ENCODE measurements at places on chromosomes 1 and 21.

- DNase-seq = no peak
These were observed 179.2 kb downstream of the PATJ start for GRCh38 chr1:61921435-61921834.

GRCh38 chr1:34412598-34413370 is 236.1 kb downstream of the C1orf94 start:
- no peak for DNase-seq

GRCh38 chr1:195618287-195618686 is 990.0 kb downstream of the KCNT2 start:
- no peak for DNase-seq

DNA sequence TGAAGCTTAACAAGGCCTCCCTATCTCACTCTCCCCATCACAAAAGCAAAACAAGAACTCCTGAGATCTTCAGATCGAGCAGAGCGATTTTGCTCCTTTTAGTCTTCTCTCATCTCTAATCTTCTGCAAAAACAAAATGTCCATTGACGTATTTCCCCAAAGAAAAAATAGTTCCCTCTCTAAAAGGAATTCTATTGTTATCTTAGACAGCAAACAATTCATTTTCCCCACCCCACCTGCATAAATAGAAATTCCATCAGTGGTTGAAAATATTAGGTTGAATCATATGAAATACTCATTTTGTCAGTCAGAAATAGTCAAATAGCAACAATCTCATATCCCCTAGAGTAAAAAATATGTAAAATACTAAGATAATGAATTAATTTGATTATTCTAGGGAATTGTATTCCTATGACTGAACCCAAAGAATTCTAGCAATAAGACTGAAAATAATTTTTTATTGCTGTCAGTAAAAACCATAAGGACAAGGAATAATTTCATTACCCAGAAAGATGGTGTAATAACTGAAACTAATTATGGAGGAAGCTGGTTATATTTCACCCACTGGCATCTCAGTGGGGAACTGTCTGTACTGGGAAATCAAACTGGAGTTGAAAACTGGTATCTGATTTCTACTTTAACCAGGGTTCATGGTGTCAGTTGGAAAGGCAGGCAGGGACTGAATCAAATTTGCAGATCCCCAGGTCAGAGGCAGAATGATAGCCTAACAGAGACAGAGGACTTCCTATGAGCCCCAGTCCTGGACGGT is 51.3 kb downstream of the RHOU start:
- DNase-seq = no peak

DNA sequence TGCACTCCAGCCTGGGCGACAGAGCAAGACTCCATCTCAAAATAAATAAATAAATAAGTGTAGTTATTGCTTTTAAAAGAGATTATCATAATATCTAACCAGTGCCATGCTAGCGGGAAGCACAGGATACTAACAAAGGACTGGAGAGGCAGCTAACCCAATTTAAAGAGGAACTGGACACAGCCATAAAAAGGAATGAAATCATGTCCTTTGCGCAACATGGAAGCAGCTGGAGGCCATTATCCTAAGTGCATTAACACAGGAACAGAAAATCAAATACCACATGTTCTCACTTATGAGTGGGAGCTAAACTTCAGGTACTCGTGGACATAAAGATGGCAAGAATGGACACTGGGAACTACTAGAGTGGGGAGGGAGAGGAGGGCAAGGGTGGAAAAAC is 54.9 kb downstream of the TM2D1 start:
- DNase-seq = no peak

DNA sequence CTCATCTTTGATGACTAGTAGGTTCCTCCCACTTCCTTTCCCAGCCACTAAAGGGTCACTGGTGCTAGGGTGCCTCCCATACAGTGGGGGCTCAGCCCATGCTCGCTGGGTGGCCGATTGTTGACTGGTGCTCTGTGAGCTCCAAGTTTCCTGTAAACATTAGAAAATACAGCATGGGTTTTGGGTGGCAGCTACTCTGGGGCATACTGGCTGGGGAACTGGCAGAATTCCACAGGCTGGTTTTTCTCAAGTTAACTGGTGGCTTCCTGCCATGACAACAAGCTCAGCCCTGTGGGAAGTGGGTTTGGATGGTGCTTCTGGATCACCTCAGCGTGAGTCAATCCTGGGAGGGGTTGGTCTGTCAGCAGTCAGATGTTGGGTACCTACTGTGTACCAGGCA is 28.7 kb upstream of the CRNN start:
- no peak for DNase-seq

GRCh38 chr21:28872218-28872617 is 120.5 kb downstream of the LTN1 start:
- DNase-seq = no peak

DNA sequence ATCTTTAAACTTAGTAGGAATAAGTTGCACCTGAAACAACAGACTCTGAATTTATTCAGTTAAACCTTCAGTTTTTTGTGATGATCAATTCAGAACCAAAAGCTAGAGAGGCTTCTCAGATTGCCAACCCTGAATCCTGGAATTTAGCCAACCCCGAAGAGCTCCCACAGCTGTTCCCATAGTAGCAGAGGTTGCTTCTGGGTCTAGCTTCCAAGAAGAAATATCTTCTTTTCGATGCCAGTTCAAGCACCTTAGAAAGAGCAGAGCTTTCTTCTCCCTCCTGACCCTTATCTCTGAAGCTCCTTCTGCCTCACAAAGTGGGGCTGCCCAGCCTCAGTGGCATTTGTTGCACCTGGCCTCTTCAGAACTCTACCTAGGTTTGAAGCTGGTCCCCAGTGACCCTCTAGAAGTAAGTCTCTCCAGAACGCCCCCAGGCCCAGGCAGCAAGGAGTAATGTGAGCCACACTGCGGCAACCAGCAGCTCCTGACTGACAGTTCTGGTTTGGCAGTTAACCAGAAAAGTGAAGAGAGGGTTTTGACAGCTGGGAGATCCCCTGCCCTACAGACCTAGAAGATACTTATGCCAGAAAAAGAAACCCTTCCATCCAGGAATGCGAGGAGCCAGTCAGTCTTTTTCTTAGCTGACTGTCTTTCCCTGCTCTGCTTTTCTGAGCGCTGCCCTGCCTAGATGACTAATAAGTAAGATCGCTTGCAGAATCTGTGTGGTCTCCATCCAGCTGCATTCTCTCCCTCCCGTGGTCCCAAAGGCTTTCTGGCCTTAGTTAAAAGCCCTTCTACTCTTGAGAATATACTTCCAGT is 165.9 kb downstream of the ADGRL4 start:
- no peak for DNase-seq

GRCh38 chr1:9233241-9233941 is 1.2 kb upstream of the H6PD start:
- no peak for DNase-seq

GRCh38 chr1:158117854-158118704 is 62.6 kb upstream of the CD1D start:
- DNase-seq = no peak

GRCh38 chr1:22350171-22350923 is 101.3 kb upstream of the ZBTB40 start:
- DNase-seq = no peak

DNA sequence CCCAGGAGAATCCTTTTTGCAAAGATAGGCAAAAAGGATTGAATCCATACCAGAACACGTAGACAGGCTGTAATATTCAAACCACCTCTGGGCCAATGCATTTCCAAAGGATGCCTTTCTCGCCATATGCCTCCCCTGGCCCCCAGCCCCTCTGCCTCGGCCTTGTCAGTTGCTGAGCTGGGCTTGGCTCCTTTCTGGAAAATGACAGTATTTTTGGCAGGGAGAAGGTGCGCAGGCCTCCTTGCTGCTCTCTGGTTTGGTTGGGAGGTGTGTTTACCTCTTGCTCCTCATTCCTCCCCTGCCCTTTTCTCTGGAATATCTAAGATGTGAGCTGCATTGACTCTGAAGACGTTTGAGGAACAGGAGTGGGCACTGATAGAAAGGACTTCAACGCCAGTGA is 26.0 kb upstream of the CNTN2 start:
- no peak for DNase-seq

- DNase-seq = no peak
These were observed 20.6 kb upstream of the EGLN1 start for GRCh38 chr1:231442735-231443134.

DNA sequence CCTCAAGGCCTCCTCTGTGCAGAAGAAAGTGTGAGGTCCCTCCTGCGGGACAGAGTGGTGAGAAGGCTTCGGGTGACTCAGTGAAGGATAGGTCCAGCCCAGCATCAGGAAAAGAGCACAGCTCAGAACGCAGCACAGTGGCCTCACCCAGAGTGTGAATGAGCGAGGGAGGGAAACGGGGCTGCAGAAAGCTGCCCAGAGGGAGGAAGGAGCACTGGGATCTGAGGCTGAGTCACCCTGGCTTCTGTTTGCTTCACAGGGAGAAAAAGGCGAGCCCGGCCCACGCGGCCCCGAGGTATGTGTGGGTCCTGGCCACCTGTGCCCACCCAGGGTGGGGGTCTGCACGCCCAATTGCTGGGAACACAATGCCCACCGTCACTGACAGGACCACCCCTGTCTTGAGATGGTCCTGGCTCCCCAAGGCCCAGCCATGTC is 24.3 kb downstream of the COL6A2 start:
- DNase-seq = no peak

DNA sequence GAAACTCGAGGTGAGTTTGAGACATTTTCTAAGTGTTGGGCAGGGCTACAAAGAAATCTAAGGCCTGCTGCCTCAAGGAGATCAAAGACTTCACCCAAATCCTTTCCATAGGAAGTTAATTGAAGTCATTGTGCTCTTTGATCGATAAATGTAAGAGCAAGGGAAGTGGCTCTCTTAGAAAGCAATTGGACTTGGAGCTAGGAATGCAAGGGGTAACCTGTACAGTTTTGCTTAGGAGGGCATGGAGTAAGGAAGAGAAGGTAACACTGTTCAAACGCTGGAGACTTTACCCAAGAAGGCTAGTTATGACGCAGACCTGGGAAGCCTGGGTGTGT is 418.0 kb upstream of the PROX1 start:
- no peak for DNase-seq

- DNase-seq = no peak
These were observed 1.5 kb upstream of the S100A14 start for GRCh38 chr1:153617663-153618062.

- DNase-seq = no peak
These were observed 85.1 kb upstream of the LMO4 start for GRCh38 chr1:87243573-87243972.

Measured in activated CD4-positive, CD25-positive, alpha-beta regulatory T cell (primary cell).